ENCODE measurements at places on chromosomes 6 and 20.

DNA sequence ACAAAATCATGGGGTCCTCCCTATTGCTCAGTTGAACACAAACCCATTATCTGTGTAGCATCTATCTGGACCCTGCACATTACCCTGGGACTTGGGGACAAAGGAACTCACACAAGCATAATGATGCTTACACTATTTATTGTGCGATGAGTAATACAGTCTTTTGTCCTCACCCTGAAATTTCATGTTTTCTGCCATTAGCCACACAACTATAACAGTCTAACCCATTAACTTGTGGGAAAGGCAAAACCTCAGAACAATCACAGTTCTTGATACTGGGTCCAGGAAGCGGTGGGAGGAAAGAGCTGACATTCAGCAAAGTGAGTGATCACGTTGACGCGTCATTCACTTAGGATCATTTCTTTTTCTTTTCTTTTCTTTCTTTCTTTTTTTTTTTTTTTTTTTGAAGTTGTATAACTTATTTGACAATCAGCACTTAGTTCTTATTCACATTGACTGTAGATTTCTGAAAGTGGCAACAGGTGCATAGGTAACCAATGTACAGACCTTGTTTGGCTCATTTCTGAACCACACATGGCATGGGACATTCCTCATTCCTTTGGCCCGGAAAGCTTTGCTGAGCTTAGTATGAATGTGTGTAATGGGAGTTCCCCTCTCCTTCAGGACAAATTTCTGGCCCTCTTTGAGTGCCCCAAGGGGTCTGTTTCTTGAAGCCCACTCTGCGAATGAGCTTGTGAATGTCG is 94.8 kb upstream of the CNKSR3 start:
- DNase-seq = no peak

GRCh38 chr6:14339711-14340584 is 222.4 kb downstream of the CD83 start:
- DNase-seq = no peak

- DNase-seq = no peak
These were observed 4.7 kb downstream of the GSTA4 start for GRCh38 chr6:52990342-52990741.

- no peak for DNase-seq
These were observed 72.2 kb downstream of the RIN2 start for GRCh38 chr20:19830211-19830785.

DNA sequence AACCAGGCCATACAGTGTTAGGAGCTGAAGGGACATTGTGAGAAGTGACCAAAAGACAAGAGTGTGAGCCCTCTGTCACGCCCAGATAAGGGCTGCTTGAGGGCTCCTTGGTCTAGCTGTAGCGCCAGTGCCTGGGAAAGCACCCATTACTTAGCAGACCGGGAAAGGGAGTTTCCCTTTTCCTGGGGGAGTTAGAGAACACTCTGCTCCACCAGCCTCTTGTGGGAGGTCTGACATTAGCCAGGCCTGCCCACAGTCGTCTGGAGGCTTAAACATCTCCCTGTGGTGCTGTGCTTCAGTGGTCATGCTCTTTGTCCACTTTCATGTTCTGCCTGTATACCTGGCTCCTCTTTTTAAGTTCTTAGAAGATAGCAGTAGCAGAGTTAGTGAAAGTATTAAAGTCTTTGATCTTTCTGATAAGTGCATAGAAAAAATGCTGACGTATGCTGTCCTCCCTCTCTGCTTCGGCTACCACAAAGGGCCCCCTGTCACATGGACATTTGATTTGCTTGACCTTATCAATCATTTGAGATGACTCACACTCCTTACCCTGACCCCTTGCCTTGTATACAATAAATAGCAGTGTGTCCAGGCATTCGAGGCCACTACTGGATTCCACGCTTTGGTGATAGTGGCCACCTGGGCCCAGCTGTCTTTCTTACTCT is 201.5 kb upstream of the ECI2 start:
- DNase-seq = no peak

DNA sequence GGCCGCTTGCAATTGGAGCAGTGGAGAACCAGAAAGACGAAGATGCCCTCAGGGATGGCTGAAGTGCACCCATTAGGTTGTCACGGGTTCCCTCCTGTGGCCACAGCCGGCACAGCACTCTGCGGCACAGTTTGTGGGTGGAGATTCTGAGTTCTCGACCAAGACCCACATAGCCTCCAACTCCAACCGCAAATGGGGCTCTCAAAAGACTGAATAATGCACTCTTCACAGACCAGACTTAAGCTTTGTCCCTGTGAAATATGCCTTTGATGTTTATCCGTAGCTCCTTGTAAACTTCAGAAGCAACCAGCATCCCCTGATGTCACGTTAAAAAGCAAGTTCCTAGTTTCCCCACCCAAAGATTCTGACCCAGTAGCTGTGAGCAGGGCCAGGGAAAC is 934 bp upstream of the CST9 start:
- DNase-seq = no peak

- no peak for DNase-seq
These were observed 147.0 kb upstream of the STXBP5 start for GRCh38 chr6:147057188-147057587.

DNA sequence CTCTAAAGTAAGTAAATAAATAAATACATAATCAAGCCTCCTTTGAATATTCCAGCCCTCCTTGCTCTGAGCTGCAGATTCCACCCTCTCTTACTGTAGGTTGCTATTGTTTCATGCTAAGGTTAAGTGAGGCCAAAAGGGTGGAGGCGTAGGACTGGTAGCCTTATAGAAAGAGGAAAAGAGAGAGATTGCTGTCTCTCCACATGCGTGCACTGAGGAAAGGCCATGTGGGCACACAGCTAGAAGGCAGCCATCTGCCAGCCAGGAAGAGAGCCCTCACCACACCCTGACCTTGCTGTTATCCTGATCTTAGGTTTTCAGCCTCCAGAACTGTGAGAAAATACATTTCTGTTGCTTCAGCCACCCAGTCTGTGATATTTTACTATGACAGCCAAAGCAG is 87.4 kb upstream of the SHLD1 start:
- no peak for DNase-seq

DNA sequence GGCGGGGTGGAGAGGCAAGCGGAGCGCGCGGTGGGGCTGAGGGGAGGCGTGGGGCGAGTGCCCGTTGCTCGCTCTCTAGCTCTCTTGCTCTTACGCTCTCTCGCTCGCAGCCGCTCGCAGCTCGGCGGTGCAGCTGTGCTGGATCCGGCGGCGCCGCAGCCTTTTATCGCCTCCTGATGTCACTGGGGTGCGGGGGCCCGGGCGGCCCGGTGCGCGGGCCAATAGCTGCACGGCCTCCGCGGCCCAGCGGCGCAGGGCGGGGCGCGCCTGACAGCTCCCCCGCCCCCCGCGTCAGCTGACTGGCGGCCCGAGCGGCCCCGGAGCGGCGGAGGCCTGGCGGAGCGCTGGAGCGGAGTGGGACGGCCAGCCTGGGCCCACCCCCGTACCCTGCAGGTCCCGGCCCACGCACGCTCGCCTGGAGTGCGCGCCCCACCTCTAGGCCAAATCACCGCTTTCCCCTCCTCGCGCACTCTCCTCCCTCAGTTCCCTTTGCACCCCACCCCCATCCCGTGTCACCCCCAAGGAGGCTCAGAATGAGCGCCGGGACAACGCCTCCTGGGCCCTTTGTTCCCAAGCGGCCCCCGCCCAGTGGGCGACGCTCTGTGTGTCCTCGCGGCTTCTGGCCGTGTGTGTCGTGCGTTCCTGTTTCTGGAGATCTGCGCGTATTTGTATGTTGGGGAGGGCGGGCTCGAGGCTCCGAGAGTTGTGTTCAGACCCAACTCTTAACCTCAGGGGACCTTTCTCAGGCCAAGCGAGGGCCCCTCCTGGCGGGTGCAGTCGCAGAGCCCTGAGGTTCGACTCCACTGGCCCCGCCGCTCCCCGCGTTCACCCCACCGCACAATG is at the start of gene MAFB:
Gene MAFB (minus strand): TSS at position 137 of the 843 bp plus-strand sequence. CDS start 386 bp downstream, outside the sequence.
- DNase-seq = no peak

- DNase-seq = no peak
These were observed 35.0 kb downstream of the SYTL3 start for GRCh38 chr6:158684745-158685324.

Measured in activated CD4-positive, alpha-beta T cell treated with anti-CD3 and anti-CD28 coated beads for 1 hour (primary cell).